ENCODE measurements at places on chromosomes 2 and 18.

DNA sequence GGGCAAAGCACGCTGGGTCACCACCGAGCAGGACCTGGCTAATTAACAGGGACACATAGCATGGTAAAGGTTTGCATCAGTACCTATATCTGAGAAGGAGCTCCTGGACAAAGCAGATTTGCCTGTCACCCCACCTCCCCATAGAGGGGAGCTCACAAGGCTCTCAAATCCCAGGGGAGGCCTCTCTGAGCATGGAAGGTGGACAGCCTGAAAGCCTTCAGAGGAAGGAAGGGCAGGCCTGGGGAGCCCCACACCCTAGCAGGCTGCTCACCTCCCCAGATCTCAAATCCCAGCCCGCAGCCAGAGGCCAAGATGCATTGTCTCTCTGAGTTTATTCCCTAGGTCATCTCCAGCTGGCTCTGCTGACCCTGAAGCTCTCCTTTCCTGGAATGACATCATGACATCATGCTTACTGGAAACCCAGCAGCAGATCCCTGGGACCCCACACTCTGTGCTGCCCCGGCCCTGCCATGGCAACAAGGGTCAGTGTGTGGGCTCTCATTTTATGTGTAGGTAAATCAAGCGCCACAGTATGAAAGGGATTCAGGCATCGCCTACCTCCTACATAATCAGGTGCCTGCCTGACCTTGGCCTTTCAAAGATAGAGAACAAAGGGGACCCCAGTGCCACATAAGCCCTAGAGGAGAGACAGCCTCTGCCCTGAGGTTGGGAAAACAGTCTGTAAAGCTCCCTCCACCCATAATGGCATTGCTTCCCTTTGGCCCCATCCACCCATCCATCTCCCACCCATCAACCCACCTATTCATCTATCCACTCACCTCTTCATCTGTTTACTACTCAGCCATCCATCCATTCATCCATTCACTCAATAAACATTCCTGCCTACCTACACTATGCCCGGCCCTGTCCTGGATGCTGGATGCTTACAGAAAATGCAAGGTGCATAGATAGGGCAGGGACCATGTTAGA lies 15.7 kb upstream of the TEX51 start:
- no peak for DNase-seq

DNA sequence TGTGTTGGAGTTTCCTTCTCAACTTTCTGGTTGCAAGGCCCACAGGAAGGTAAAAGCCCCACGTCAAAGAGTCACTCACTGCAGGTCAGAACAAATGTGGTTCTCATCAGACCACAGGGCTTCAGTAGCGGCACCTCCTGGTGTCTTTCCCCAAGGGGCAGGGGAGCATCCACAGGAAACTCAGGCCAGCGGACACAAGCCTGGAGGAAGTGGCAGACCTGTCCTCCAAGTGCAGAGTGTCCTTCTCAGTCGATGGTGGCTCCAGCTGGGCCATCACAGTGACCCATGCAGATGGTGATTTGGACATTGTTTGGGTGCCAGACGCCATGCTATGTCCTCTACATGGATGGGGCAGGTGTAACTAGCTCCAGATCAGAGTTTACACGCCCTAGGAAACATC lies 84.9 kb downstream of the ACKR3 start:
- no peak for DNase-seq

DNA sequence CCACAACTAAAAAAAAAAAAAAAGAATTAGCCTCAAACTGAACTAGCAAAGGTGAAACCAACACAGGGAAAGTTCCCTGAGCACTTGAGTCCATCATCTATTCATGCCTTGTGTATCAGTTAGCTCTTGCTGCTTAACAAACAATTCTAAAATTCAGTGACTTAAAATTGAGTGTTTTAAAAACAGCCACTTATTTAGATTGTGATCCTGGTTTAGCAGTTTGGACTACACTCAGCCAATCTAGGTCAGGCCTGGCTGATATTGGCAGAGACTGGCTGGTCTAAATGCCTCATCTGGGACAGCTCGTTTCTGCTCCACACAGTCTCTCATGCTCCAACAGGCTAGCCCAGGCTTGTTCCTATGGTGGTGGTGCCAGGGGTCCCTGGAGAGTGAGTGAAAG lies 247.9 kb downstream of the ATAD2B start:
- DNase-seq = no peak

DNA sequence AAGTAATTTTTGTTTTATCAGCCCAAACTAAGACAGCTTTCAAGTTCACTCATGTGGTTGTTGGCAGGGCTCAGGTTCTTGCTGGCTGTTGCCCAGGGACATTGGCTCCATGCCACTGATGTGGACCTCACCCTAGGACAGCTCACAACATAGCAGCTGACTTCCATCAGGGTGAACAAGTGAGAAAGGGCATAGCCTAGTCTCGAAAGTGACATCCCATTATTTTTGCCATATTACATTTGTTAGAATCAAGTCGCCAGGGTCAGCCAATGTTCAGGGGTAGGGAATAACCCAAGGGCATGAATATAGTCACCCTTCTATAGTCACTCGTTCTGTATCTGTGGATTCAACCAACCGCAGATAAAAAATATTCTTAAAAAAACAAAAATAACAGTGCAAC lies 10.7 kb upstream of the CWC22 start:
- DNase-seq = no peak

DNA sequence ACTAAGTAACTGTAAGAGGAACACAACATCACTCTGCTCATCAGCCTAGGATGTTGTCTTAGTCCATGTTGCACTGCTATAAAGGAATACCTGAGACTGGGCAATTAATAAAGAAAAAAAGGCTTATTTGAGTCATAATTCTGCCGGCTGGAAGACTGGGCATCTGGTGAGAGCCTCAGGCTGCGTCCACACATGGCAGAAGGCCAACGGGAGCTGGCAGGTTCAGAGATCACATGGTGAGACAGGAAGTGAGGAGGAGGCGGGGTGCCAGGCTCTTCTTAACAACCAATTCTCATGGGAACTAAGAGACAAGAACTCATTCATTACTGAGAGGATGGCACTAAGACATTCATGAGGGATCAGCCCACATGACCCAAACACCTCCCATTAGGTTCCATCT lies 46.8 kb downstream of the EPG5 start:
- no peak for DNase-seq

- no peak for DNase-seq
Measured at GRCh38 chr2:144521686-144522085, 1.8 kb upstream of the ZEB2 start.

DNA sequence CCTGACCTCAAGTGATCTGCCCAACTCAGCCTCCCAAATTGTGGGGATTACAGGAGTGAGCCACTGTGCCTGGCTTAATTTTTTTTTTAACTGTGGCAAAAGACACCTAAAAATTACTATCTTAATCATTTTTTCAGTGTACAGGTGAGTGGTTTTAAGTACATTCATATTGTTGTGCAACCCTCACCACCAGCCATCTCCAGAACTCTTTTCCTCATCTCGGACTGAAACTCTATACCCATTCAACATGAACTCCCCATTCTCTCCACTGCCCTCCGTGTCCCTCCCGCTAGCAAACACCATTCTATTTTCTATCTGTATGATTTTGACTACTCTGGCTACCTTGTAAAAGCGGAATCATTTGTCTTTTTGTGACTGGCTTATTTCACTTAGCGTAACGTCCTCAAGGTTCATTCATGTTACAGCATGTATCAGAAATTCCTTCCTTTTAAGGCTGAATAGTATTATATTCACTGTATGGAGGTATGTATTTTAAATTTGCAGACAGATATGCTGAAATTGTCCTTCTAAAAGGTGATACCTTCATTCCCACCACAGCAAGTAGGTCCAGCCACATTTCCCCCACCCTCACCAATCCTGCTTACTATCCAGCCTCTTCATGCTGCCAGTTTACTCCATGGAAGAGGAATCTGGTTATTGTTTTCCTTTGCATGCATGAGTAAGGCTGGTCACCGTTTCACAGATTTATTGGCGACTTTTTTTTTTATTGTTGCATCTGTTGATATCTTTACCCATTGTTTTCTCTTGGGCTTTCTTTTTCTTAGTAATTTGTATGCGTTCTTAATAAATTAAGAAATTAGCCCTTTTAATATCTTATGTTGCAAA lies 40.6 kb upstream of the ANXA4 start:
- DNase-seq = no peak

GRCh38 chr2:30716123-30716900 lies 90.9 kb downstream of the CAPN13 start:
- DNase-seq = no peak

DNA sequence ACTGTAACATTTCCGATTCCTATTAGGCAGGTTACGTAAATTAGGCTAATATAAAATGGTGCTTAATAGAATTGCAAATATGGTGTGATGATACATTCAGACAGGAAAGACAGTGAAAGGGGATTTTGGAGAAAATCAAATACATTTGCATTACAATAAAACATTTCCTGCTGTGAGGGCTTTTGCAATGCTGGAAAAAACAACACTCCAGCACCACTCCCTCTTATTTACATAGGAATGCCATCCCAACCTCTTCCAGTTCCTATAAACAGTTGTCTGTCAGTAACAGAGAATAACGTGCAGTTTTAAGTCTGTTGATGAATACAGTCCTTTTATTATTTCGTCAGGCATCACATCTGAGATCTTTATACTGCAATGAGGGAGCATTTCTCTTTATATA lies 298.8 kb upstream of the FANCL start:
- no peak for DNase-seq
